CD4-positive, alpha-beta T cell treated with Interleukin-17A for 4 hours (primary cell): ENCODE measurements at places on chromosomes 2 and 18.

DNA sequence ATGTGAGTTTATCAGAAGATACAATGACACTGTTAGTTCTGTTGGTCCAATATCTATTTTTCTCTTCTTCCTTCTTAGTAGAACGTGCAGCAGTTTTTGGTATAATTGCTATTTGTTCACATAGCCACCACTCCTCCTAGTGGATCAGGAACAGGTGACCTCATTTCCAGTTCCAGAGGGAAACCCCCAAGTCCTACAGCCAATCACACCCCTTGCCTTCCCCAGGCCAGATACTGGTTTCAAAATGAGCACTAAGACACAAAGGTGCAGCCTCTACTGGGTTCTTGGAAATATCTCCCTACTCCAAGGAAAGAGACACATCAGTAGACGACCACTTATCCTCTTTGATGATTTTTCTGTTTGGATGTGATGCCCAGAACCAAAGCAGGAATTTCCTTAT, 103.2 kb downstream of the TCF4 start:
- DNase-seq, result no peak

- DNase-seq, result no peak
Observed at GRCh38 chr18:6284761-6285160, 129.9 kb downstream of the L3MBTL4 start.

GRCh38 chr2:55718165-55719008, 24.7 kb upstream of the PNPT1 start:
- DNase-seq, result peak; percentile 51

GRCh38 chr2:217412721-217413120, 552.9 kb upstream of the TNP1 start:
- DNase-seq, result no peak

- DNase-seq, result no peak
Observed at GRCh38 chr18:13239171-13239956, 20.8 kb downstream of the LDLRAD4 start.

- DNase-seq, result no peak
Observed at GRCh38 chr2:235413064-235413463, 80.8 kb upstream of the AGAP1 start.

DNA sequence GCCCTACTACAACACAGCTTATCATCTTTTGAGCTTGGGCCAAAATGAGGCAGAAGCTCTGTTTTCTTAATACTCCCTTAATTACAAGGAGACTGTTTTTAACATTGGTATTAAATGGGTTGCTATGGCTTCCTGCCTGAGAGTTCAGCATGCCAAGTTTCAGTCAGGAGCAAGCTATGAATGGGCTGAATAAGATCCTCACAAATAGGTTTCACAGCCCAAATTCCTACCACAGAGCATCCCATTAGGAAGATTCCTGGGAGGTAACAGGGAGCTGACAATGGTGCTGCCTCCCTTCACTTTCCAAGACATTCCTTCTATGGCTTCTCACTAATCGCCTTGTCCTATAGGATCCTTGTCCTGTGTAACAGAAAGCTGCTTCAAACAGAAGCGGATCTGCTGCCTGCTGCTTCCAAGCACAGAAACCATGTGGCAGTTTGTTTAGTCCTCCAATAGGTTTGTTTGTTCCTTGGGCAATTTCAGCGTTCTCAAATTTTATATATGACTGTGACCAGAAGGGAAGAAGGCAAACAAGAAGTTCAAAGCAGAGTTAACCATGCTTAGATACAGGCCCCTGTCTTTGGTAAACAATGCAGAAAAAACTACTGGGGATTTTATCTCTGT, 70.9 kb downstream of the NCKAP5 start:
- no peak for DNase-seq

DNA sequence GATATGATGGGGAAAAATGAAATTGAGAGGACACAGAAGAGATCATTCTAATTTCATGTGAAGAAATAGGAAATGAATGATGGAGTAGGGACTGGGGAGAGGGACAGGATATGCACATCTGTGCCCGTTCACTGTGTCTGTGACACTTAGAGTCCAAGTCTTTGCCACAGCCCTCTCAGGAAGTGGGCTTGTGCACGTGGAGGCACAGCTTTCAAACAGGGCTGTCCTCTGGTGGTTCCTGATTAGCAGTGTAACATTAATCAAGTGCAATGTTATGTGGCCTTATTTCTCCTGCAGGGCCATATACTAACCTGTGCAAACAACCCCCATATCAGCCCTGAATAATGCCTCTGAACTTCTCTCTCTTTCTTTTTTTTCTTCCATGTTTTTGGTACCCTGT, 312.2 kb upstream of the FAM98A start:
- DNase-seq, result no peak

DNA sequence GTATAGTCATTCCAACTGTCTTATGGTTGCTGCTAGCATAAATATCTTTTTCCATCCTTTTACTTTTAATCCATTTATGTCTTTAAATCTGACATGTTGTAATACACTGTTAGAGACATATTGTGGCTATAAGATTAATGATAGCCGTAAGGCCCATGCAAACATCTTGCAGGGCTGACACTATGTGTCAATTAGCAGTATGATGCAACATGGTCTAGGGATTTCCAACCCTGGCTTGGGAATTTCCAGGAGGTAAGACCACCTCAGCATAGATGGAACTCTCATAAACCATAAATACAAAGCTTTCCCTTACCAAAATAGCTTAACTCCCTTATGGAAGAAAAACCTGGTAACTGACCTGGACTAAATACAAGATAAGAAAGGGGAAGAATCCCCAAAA, 16.5 kb downstream of the SCLY start:
- no peak for DNase-seq

DNA sequence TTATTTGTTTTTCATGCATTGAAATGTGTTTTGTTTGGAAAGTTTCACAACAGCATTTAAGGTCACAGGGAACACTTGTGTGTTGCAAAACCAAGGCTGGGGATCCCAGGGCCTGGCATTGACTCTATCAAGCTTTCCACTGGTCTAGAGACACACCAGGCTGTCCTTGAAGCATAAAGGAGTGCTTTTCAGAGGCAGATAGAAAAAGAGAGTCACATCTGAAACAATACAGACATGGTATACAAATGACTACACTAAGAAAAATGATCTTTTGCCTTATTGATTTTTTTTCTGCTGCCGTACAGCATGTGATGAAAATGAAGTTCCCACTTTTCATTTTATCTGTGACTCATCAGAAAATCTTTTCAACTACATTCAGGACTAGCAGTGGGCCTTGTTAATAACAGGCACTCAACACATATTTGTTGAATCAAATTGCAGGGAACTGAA, 61.9 kb upstream of the ZCCHC2 start:
- no peak for DNase-seq

DNA sequence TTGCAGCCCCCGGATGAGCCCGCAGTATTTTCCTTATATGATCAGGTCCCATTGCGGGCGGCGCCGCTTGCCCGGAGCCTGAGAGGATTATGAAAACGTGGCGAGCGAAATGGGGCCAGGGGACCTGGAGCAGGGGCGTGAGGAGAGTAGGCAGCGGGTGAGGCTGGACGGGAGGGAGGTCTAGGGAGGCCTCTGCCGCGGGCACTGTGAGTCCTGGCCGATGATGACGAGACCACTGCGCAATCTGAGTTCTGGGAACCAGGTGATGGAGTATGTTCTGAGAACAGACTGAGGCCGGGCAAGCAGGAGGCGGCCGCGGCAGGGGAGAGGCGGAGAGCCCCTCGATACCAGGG, 790 bp upstream of the ACAA2 start:
- no peak for DNase-seq

- no peak for DNase-seq
Observed at GRCh38 chr2:68478688-68479087, 11.3 kb downstream of the APLF start.

GRCh38 chr2:187982668-187983067, 309.0 kb upstream of the GULP1 start:
- DNase-seq, result no peak

DNA sequence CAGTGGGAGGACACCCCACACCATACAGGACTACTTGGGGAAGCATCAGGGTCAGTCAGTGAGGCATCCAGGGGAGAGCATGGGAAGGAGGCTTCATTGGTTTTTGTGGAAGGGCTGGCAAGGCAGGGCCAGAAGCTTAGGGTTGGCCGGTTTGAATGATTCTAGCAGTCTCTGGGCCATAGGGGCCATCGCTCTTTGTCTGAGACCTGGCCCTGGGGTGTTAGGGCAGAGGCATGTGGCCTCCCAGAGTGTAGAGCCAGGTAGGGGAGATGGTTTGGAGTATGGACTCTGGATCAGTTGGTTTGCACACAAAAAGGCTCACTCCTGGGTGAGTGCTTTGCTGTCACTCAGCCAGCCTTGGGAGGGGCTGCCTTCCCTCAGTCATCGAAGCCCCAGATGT, 98.5 kb downstream of the GLI2 start:
- no peak for DNase-seq

DNA sequence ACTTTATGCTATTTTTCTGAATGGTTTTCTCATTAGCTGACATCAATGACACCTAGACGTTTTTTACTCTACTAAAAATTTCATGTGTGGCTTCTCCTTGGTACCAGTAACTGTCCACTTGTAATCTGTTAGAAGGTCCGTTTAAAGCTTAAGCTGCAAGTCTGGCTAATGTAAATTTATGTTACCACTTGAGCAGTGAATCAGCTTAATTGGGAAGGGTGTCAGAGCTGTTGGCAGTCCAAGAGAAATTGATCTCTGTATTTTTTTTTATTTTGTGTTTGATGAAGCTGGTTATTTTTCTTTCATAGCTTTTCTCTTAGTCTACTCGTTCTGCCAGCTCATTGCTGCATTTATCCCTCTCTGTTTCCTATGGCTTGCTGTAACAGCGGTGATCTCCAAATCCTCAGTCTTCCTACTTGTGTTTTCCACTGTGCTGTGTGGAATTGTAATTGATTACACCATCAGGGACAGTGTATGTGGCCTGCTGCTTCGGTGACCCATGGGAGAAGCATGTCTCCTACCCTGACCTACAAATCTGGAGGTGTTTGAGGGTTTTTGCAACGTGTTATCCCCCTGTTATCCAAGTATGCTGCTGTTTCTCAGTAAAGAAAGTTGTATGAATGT, 724.2 kb upstream of the REG3G start:
- DNase-seq, result no peak
